Fibroblast of the aortic adventitia (primary cell): ENCODE measurements at places on chromosomes 12 and 14. TPM values are rescaled to one million over a fixed set of nuclear protein-coding genes. Genes with fewer than 3 reads are reported as not detected.
A peak's percentile ranks its signal among the peaks of the same experiment; 100 is the strongest.

DNA sequence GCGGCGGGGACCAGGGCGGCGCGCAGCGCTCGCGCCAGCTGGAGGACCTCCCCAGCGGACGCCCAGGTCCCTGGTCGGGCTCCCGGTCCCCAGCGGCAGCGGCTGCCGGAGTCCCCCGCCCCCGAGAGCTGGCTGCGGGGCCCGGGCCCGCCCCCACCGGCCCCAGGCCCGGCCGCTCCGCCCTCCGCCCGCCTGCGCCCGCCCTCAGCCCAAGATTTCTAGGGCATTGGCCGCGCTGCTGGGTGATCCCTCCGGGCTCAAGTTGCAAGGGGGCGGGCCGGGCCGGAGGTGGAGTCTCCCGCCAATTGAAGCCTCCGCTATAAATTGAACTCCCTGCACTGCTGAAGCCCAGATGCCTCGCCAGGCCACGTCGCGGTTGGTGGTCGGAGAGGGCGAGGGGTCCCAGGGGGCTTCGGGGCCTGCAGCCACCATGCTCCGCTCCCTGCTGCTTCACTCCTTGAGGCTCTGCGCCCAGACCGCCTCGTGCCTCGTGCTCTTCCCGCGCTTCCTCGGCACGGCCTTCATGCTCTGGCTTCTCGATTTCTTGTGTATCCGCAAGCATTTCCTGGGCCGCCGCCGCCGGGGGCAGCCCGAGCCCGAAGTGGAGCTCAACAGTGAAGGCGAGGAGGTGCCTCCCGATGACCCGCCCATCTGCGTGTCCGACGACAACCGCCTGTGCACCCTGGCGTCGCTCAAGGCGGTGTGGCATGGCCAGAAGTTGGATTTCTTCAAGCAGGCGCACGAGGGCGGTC, at the start of gene DIO3:
Gene DIO3 (plus strand): TSS at position 351 of the 752 bp plus-strand sequence.
- no peak for DNase-seq

DNA sequence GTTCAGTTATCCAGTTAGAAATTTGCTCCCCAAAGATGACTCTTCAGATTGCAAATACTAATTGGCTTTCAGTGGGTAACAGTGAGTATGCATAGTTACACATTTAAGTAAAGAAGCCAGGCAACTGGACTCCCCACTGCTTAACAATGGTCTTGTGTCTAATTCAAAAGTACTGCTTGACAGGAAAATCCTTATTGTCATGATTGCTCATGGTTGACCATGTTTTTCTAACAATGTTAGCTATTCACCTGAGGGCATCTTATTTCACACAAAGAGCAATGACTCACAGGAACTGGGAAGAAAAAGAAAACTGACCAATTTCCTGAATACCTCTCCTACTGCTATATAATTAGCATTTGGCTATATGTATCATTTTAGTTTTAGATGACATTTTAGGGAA, 33.7 kb upstream of the ALG10B start:
- DNase-seq: no peak

DNA sequence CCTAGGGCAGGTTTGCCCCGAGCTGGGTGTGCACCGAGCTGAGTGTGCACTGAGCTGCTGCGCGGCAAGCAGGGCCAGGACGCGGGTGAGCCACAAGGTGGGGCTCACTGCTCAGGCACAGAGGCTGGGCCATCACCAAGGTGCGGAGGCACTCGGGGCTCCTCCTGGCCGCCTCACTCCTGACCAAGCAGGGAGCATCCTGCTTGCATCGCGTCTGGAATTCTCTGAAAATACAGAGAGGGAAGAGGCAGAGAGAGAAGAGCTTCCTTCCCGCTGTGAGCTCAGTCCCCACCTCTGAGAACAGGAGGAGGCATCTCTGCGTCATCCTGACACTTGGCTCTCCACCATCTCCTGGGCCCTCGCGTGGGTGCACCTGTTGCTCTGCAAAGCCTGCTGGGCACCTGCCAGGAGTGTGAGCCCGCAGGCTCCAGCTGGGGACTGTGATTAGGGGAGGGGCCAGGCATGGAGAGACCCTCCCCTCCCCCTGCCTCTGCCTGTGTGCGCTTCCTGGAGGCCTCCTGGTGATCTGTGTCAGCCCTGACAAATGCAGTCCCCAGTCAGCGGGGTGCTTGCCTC, 116.3 kb downstream of the GLT1D1 start:
- DNase-seq: no peak

DNA sequence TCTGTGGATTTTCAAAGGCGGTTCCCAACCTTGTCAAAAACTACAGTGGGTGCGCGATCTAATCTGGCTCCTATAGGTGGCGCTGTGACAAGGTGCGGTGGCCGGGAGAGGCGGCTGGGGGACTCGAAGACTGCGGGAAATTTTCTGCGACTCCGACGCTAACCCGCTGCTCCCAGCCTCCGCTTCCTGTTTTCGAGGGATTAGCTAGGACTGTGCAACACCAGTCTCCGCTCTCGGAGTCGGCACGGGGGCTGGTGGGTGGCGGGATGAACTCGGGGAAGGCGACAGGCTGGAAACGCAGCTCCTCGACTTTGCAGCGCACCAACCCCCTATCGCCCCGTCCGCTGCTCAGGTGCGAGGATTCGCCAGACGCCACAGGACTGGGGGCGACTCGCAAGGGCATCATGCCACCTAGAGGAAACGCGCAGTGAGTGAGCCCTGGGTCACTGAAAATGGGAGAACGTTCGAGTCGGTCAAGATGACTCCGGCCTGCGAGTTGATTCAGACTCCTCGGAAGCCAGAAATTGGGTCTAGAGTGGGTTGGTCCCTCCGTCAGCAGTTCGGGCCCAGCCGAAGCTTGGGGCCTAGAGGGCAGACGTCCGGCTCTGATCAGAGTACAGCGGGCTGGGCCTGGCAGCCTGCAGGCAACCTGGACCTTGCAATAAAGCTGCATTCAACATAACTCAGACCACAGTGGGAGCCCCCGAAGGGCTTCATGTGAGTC, 5.5 kb upstream of the PAX9 start:
- DNase-seq: no peak

DNA sequence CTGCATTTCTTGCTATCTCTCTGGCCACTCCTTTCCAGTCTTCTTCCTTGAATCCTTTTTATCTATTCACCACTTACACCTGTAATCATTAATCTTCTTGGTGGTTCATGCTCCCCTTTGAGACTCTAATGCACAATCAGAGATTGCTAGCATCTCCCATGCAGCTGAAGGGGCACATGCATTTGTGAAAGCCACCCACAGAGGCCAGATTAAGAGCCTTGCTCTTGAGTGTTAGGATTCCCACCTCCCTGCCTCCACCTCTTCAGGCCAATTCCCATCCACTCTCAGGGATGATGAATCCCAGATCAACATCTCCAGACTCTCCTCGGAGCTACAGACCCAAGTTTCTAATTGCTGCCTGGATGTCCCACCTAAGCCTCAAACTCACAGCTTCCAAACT, 19.4 kb upstream of the KRT18 start:
- DNase-seq: no peak

- no peak for DNase-seq
Measured at GRCh38 chr12:16857456-16857923, 251.5 kb upstream of the LMO3 start.

DNA sequence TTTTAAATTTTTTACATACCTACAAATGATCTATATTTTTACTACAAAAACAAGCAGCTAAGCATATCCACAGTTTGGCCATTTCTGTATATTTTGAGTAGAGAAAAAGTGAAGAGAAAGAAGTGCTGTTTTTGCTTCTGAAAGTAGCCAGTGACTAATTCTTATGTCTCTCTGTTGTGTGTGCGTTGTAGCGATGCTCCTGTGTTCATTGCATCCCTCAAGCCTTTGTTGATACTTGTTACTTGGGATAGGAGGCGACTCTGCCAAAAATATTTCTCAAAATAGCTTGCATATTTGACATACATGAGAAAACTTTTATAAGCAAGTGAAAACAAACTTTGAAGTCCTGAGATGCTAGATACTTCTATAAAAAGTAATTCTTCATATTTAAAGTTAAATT, 714.1 kb downstream of the FSCB start:
- no peak for DNase-seq

DNA sequence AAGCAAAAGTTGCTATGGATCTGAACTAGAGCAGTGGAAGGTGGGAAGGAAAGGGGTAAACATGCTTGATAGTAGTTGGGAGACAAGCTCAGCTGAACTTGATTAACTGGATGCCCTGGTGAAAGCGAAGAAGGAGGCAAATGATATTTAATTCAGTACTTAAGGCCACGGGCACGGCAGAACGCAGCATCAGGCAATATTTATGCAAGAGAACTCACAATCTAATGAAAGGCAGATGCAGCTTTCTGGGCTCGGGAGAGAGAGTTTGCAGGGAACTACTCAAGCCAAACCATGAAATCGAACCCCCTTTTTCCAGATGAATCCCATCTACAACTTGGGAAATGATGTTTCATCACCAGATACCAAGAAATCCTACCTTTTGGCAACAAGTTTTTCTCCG, 3.5 kb upstream of the CNIH1 start:
- DNase-seq: no peak

DNA sequence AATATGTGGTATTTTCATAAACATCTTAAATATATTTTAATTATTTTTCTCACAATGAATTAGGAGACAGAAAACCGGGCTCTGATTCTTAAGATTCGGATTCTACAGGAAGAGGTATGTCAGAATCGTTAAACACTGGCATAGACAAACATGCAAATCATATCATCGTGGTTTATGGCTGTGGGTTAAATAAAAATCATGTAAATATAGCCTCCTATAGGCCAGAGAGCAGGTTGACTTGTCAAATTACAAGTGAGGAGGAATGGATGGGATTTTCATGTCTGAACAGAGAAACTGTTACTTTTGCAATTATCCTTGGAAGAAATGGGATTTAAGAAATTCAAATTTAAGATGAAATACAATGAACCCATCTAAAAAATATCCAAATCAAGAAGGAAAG, 74.9 kb upstream of the BCAT1 start:
- no peak for DNase-seq

GRCh38 chr14:53113989-53114388, 39.1 kb downstream of the DDHD1 start:
- DNase-seq: no peak

DNA sequence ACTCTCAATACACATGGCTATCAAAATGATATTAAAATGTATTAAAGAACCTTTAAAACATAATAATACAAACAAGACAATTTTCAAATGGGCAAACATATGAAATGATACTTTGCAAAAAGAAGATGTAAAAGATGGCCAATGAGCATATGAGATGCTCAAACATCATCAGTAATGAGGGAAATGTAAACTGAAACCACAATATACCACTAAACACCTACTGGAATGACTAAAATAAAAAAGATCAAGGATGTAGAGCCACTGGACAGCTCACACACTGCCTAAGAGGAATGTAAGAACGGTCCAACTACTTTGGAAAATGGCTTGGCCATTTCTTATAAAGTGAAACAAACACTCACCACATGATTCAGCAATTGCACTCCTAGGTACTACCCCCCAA, 97.2 kb upstream of the BBS10 start:
- DNase-seq: peak; percentile 40

DNA sequence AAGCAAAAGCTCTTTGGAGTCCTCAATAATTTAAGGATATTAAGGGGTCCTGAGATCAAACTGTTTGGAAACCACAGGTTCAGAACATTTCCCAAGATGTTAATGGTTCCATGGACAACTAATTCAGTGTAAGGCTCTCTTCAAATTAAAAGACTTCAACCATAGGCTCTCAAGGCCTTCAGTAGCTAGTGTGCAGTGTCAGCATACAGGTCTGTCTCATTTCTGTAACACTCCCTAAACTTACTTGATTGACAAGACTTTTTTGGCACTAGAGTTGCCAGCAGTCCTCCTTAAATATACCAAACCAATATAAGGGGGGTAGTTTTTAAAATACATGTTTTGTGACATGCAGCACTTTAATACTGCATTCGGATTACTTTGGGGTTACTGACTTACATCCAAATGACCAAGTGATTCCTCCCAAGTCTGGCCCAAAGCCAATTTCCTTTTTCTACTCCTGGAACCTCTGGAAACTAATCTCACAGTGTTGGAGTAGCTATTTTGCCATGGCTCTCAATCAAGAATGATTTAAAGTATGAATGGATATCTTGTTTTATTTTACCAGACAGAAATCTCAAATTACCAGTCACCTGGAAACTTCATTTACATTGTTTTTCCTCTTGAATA, 22.7 kb downstream of the CSRP2 start:
- no peak for DNase-seq

GRCh38 chr12:21551841-21552465, 25.9 kb downstream of the SPX start:
- no peak for DNase-seq

GRCh38 chr14:40398981-40399380, 966.7 kb upstream of the FBXO33 start:
- DNase-seq: no peak

DNA sequence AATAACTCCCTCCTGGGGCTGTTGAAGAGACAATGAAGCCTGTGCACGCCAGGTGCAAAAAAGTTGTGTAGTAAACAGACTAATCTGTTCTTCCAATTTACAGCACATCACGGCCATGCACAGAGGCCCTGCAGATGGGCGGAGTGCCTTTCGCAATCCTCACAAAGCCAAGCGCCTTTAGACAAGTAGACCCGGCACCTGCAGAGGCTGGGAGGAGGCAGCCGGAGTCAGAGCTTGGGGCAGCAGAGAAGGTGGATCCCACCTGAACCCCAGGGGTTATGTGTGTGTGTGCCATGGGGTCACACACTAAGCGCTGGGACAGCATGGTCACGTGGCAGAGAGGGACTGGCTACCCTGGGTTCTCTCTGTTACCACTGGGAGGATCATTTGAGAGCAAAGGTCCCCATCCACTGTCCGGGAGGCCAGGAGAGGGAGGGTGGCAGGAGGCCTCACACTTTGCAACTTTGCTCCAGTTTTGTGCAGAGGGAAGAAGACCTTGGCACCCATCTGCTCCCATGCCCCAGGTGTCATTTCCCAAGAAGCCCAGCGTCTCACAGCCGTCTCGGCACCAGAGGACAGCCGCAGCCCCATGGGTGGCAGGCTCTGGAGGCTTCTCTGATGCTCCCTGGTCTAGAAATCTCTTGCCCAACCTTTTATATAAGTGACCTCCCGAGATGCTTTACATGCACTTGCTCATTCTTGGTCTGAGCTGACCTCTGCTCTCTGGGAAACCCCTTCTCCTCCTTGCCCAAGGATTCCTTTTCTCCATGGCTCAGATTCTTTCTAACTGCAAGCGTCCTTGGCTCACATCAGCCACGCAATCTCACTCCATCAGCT, 80.0 kb upstream of the DICER1 start:
- no peak for DNase-seq

DNA sequence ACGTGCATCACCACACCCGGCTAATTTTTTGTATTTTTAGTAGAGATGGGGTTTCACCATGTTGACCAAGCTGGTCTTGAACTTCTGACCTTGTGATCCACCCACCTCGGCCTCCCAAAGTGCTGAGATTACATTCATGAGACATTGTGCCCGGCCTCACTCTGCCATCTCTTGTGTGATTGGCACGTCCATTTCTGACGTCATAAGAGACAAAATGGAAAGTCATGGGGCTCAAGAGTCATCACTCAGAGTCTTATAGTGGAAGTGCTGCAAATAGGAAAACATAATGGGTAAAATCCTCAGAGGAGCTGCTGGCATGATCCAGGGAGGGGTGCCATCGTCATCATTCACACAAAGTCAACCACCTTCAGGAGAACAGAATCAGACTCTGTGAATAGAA, 54.2 kb upstream of the GPATCH2L start:
- no peak for DNase-seq

KRT73 gene
- not detected in 2 replicates for total RNA-seq

LRRC10 gene
- not detected in 2 replicates for total RNA-seq

C14orf39 gene
- 0.18 and 0.41 TPM in 2 replicates for total RNA-seq

CLEC2A gene
- total RNA-seq: not detected in 2 replicates

B4GALNT1 gene
- 1.7 and 6.9 TPM in 2 replicates for total RNA-seq

SLCO1B1 gene
- not detected in 2 replicates for total RNA-seq

ADAM20 gene
- total RNA-seq: 1.3 and 1.4 TPM in 2 replicates

RAD9B gene
- 2.3 and 5.5 TPM in 2 replicates for total RNA-seq

CD163 gene
- total RNA-seq: not detected in 2 replicates

L3HYPDH gene
- 16.7 and 28.7 TPM in 2 replicates for total RNA-seq

KLHL33 gene
- total RNA-seq: 0.18 and 0.65 TPM in 2 replicates

PTPRO gene
- 0.57 and 3.1 TPM in 2 replicates for total RNA-seq

RAB15 gene
- 3.8 and 4.8 TPM in 2 replicates for total RNA-seq
